Brain microvascular endothelial cell (primary cell): ENCODE measurements at places on chromosomes 12 and 14.

DNA sequence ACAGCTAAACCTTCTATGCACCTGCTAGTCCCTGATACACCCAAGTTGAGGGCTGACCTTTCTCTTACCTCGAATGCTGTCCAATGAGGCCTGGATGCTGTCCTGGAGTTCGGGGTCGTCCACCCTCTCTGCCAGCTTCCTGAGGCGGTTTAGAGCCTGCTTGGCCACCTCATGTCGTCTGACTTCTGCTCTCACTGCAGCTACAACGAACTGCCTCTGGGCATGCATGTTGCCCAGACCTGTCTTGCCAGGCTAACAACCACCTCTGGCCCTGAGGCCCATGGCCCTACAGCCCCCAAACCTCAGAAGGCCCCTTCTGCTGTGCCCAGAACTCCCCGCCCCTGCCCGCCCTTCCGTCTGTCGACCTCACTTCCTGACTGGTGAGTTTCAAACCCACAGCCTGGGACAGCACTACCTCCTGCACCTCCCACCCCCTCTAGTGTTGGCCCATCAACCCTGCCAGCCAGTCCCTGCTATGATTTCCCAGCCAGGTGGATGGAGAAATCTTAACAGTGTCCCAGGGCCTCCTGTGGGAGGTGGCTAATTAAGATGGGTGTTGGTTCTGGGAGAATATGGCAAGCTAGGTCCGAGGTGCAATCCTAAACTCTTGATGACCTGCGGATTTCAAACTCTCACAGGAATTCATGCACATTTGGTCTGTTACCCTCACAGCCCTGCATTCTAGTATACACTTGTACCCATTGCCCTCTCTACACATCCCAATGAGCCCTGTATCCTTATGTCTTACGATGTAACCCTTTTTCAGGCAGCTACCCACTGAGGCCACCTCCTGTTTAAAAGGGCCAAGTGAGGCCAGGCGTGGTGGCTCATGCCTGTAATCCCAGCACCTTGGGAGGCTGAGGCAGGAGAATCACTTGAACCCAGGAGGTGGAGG is 2.7 kb upstream of the TSPAN31 start:
- DNase-seq = no peak

GRCh38 chr14:73225496-73225895 is 11.8 kb upstream of the PAPLN start:
- no peak for DNase-seq

- DNase-seq = peak; percentile 14
Observed at GRCh38 chr12:7374423-7375144, 69.4 kb downstream of the CD163L1 start.

- DNase-seq = no peak
Observed at GRCh38 chr14:104548802-104549535, 30.6 kb upstream of the C14orf180 start.

GRCh38 chr14:101078170-101078891 is 174.8 kb upstream of the RTL1 start:
- no peak for DNase-seq

DNA sequence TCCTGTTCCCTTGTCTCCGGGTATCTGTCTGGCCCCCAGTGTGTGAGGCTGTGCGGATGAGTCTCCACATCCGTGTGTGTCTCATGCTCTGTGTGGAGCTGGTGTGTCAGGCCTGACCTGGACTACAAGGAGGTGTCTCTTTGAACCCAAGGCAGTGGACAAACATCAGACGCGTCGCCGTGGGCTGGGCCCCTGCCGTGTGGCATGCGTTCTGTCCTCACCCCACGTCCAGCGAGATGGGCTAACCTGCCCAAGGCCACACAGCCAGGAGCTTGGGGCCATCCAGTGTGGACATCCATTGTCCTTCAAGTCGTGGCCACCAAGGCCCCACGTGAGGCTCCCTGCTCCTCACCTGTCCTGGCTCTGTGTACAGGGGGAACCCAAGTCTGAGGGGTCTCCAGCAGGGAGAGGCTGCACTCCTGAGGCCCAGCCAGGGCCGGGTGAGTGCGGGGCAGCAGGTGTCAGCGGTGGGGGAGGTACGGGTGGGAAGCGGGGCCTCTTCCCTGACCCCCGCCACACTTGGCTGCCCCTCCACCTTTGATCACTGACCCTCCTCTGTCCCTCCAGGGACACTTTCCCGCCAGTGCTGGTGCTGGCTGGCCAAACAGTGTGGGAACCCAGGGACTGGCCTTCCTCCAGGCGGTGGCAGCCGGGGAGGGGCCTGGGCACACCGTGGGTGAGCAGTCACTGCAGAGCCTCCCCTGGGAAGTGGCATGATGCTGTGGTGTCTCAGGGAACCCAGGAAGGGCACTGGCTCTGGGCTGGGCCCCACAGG is 48.5 kb downstream of the CYP46A1 start:
- no peak for DNase-seq

GRCh38 chr12:71642264-71642663 is 21.4 kb downstream of the ZFC3H1 start:
- no peak for DNase-seq

- DNase-seq = no peak
Observed at GRCh38 chr12:116971222-116971621, 60.5 kb downstream of the FBXW8 start.

DNA sequence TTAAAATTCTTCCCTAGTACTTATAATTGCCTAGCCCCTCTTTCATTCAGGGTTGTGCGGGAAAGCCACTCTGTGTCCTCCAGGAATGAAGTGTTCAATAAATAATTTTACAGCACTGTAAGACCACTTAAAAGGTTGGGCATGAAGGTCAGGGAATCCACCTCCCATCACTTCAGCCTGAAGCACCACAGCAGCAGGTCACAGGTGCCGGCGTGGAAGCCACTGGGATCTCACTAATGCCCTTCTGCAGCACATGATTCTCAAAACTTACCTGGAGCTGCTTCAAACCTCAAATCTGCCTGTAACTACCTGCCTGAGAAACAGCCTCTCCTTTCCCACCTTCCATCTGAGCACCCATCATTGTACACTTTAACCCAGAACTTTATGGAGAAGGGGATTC is 159.5 kb downstream of the ANO4 start:
- DNase-seq = no peak

DNA sequence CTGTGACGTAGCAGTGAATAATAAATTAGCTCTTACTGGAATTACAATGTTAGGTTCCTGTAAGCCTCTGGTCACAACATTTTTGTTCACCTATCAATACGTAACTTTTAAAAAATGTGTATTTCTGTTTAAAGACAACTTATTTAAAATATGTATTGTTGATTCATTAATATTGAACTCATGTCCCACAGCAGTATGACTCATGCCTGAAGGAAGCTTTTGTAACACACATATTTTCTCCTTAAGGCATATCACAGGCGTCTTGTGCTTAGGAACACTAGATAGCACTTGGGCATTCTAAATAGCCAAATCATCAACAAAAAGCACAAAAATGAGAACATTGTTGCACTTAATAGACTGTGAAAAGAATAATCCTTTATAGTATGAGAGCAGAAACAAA is 92.5 kb downstream of the GPHN start:
- peak; percentile 44 for DNase-seq

DNA sequence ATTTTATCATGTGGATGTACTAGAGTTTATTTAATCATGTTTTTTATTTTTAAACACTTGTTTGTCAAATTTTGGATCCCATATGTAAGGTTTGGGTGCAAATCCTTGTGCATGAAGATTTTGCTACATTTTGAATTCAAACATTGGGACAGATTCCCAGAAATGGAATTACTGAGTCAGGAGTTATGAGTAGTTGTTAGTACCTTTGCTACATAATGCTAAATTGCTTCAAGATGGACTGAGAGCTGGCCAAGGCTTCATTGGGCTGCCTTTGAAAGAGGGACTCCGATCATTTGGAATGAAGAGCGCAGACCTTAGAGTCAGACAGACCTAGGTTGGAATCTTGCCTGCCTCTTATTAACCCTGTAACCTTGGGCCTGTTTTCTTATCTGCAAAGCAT is 154.9 kb upstream of the PWP1 start:
- DNase-seq = no peak

DNA sequence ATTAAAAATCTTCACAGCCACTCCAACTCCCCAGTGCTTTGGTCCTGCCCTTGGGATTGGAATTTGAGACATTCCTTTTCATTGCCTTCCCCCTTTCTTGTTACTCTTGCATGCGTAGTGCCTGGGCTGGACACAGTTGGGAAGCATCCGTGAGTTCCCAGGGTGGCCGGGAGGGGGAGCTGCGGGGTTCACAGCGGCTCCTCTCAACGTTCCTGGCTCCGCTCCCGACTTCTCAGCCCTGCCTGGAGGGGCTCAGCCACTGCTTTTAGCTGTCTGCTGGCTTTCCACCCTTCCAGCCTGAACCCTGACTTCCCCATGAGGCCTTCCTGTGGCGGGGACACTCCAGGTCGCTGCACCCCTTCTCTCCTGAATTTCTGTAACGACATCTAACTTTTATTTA is 3.2 kb downstream of the TEX52 start:
- peak; percentile 85 for DNase-seq

DNA sequence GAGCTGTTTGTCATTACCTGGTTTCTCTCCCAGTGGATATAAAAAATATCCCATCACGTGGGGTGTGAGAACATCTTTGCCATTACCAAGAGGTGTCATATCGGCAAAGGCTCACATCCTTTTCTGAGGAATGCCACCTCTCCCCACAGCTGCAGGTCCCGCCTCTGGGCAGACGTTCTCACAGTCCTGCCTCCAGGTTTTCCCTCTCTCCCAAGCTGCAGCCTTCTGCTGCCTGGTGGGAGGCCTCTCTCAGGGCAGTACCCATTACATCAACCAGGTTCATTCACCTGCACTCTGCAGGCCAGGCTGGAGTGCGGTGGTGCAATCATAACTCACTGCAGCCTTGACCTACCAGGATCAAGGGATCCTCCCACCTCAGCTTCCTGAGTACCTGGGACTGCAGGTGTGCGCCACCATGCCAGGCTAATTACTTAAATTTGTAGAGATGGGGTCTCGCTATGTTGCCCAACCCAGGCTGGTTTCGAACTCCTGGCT is 15.0 kb upstream of the TMEM119 start:
- DNase-seq = no peak

- DNase-seq = peak; percentile 78
Observed at GRCh38 chr12:65306366-65307168, 28.1 kb downstream of the MSRB3 start.

GRCh38 chr14:73612339-73613045 is at the start of gene ACOT6:
ACOT6 (plus strand) TSS chr14:73612517; CDS start chr14:73612572, 55 bp downstream.
- peak; percentile 56 for DNase-seq

DNA sequence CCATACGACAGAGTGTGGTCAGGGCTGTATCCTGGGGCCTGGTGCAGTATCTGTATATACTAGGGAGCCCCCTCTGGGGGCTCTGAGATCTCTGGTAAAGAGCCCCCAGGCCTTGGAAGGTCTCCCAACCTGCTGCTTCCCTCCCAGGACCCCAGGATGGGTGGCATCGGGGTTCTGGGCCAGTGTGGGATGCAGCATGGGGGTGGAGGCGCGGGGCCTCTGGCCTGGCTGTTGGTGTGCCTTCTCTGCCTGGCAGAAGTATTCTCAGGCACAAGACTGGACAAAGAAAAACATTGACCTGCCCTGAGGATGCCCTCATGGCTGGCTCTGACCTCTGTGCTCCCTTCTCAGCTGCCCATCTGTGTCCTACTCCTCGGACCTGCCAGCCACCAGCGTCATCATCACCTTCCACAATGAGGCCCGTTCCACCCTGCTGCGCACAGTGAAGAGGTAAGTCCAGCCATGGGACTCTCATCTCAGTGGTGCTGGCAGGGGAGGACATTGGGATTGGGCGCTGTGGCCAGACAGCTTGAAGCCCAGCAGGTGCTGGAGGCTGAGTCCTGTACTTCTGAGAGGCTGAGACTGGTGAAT is 64.5 kb downstream of the GALNT16 start:
- DNase-seq = no peak

- no peak for DNase-seq
Observed at GRCh38 chr14:34718750-34719304, 4.4 kb upstream of the CFL2 start.

DNA sequence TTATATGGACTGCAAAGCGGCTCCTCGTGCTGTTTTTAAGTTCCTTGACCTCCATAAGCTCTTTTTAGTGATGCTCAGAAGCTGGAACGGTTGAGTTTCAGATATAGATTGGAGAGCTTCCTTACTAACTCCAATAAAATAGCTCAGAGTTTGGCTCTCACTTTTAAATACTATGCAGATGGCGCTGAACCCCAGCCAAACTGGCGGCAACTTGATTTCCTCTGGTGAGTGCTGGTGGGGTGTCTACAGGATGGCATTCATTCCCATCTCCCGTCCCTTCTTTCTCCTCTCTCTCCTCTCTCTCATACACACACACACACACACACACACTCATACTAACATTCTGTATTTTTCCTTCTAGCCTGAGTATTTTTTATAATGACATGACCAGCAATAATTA is 346.3 kb downstream of the ETNK1 start:
- no peak for DNase-seq

DNA sequence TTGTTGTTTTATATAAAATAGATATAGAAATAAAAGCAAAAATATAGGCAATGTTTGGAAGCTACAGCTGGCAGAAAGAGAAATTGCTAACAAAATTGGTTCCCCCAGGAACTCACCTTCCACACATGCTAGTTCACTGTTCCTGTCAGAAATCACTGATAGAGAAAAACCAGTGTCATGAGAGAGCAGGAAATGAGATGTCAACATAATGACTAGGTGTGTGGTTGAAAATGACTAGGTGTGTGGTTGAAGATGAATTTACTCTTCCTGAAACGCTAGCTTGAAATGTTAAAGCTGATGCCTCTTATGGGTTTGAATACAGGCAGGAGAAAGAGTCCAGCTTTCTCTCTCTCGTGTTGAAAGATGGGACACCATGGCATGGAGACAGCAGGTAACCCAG is 216.3 kb downstream of the C12orf42 start:
- no peak for DNase-seq

DNA sequence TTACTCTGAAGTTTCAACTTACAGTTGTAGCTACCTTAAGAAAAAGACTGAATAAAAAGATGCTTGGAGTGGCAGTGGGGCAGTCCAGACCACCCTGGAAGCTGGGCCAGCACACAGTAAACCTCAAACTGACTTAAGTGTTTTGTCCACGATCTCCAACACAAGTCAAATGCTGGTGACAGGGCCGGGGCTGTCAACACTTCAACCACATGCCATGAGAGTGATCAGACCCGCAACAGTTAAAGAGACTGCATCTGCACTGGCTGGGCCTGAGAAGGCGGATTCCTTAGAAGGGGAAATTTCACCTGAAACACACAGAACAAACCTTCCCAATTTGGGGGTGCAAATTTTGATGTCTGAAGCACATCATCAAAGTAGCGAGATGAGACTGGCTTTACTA is 223.5 kb upstream of the CAND1 start:
- DNase-seq = no peak

- no peak for DNase-seq
Observed at GRCh38 chr14:105888784-105889665, 362.6 kb downstream of the TMEM121 start.

DNA sequence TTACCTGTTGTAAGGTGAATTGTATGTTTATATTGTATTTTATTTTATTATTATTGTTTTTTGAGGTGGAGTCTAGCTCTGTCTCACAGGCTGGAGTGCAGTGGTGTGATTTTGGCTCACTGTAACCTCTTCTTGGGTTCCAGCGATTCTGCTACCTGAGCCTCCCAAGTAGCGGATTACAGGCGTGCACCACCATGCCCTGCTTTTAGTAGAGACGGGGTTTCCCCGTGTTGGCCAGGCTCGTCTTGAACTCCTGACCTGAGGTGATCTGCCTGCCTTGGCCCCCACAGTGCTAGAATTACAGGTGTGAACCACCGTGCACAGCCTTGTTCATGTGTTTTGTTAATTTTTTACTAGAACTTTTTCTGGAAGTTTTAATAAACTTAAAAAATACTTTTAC is 3.8 kb downstream of the ATF7IP start:
- no peak for DNase-seq

GRCh38 chr14:75884198-75884611 is 97.6 kb downstream of the TGFB3 start:
- peak; percentile 85 for DNase-seq
